ENCODE measurements at places on chromosomes 1 and 21. TPM values are rescaled to one million over a fixed set of nuclear protein-coding genes. Genes with fewer than 3 reads are reported as not detected.

Gene HSPA13
- total RNA-seq: 36.0 TPM

Gene ATP5PO
- 194 TPM for total RNA-seq

Gene CLCNKB
- total RNA-seq: not detected

Gene MRPS14
- total RNA-seq: 41.4 TPM

Gene TMEM61
- total RNA-seq: not detected

Gene OPTC
- total RNA-seq: not detected

DNA sequence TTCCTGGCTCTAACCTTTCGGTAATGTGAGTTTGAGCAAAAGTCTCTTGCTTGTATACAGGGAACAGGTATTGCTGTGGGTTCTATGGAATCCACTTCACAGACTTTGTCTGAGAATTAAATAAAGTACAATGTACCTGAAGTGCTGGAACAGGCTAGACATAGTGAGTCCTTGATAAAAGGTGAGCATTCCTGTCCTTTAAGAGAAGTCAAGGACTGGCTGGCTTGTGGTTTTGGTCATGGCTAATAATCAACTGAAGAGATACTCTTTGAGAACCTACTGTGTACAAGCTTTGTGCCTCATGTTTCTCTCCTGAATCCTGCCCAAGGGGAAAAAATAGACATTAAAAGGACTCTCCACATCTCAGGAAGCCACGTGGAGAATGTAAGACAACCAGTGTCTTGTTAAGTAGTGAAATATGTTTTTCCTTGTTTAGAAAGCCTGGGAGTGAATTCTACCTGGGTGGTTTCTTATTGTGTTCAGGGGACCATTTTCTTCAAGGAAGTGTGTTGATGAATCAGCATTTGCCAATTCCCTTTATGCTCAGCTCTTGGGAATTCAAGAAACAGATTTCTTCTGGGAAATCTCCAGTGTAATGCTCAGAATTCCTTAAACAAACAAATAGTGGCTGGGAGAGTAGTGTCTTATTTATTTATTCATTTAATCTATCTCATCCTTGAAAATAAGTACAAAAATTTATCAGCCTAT lies 55.2 kb upstream of the PLD5 start:
- no peak for DNase-seq

DNA sequence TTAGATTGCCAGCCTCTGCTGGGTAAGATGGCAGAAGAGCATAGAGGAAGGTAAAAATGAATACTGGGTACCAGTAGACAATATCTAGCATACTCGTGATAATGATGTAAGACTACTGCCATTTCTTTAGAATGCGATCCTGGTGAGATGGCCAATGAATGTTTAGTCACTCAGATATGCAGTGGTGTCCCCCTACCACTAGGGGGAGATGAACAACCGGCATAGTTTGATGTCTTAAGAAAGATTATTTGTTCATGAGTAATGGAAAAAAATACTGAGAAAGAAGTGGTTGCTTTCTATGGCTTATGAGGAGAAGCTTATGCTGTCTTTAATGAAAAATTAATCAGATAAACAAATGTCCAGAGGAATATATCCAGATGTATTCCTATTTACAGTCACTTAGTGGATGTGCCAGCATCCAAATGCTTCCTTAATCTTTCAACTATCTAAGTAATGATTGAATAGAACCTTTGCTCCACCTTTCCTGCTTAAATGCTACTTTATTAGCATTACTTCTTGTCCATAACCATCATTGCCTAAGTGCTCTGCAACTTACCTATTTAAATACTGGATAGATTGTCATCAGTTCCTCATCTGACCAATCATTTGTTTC lies 256.6 kb downstream of the ST6GALNAC3 start:
- no peak for DNase-seq

GRCh38 chr1:61520401-61520800 lies 204.5 kb downstream of the TM2D1 start:
- no peak for DNase-seq

- DNase-seq: no peak
These were observed 80.8 kb downstream of the APP start for GRCh38 chr21:26089730-26090129.

- DNase-seq: no peak
These were observed 53.3 kb upstream of the SYT14 start for GRCh38 chr1:209884665-209885117.

GRCh38 chr1:160496334-160496733 lies 26.7 kb downstream of the SLAMF6 start:
- DNase-seq: no peak

- DNase-seq: no peak
These were observed 776.1 kb downstream of the BRINP3 start for GRCh38 chr1:189701606-189702005.

DNA sequence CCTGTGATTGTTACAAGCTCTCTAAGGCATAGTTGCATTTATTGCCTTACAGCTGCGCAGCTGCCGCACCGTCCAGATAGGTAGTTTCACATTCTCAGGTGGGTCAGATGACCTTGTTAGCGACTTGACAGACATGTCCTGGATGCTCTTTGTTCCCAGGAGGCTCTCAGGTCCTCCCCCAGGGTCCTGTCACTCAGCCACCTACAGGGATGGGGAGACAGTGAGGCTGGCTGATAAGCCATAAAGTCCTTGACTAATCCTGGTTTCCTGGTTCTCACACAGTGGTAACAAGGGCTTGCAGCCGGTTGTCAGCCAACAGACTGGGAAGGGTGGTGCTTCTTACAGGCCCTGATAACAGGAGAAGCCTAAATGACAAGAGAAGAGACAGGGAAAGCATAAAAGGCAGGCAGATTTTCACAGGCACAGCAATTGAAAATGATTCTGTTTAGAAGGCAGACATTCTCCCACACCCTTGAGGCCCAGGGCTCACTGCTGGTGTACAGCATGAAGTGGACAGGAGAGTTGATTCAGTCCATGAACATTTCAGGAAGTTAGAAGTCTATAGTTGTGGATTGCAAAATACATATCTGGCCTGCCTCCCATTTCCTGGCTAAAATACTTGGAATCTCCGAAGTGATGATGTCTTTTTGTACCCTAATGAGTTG lies 2.9 kb downstream of the ARF1 start:
- no peak for DNase-seq

DNA sequence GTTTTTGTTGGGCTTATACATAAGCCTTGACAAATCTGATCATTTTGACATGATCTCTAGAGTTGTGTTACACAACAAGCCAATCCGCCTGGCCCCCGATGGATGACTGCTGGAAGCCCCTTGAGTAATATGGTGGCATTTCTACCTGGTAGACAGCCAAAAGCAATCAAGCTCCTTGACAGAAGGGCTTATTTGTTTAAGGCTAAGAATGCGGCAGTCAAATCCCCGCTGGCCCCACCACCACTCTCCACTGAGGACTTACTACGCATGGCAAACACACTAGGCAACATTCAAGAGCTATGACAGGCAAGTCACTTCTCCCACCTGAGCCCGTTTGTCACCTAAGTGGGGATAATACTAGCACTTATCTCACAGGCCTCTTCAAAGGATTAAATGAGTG lies 33.4 kb upstream of the C1orf198 start:
- no peak for DNase-seq

DNA sequence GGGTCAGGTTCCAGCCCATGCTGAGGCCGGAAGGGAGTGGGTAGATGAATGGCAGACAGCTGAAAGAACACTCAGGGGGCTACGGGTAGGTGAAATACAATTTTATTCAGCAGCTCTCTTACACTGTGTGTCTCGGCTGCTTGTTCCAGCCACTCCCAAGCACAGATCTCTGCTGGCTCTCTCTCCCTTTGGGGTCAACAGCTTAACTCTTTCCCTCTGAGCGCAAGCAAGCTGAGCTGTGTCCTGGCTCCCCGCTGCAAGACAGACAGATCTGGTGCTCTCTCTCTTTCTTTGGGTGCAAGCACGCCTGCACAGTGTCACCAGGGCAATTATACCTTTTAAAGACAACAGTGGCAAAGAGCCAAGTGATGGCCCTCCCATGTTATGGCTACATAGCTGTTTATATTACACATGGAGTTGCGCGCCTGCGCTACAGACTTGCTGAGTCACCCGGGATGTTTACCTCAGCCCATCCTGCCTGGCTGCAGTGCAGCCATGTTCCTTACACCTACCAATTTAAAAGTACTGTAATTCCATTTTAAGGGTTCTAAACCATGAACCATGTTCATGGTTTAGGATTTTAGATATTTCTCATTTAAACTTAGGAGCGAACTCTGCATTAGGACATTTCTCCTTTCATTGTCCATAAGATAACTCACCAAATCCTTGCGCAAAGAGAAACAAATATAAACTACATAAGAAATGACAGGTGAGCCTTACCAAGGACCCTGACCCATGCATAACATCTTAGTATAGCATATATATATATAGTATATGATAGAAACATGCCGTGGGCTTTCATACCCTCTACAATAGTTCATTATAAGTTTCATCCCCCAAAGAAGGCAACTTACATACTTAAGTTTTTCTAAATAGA lies 396.5 kb downstream of the SMYD3 start:
- DNase-seq: no peak

DNA sequence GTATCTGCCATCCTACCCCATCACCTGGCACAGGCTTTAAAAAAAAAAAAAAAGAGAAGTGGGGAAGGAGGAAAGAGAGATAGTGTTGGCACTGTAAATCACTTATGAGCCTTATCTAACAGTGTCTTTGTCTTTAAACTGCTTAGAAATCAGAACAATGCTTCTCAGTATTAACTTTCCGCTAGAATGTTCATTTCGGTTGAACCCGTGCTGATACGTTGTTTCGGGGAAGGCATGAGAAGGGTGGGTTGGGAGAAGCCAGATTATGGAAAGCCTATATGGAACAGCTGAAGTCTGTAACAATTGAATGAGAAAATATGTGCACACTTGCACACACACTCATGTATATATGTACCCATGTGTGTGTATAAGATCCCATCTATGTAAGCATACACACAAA lies 170.8 kb downstream of the GALNT2 start:
- no peak for DNase-seq

GRCh38 chr1:97331165-97331564 lies 589.7 kb downstream of the DPYD start:
- DNase-seq: no peak

GRCh38 chr1:100380635-100381034 lies 28.3 kb downstream of the CDC14A start:
- no peak for DNase-seq

DNA sequence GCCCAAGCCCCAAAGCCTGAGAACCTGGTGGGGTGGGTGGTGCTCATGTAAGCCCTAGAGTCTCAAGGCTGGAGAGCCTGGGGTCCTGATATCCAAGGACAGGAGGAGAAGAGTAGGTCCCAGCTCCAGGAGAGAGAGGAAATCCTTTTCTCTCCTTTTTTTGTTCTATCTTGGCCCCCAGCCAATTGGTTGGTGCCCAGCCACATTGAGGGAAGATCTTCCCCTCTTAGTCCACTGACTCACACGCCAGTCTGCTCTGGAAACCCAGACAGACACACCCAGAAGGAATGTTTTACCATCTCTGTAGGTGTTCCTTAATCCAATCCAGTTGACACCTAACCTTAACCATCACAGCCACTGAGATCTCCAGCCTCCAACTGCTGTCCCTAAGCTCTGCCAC lies 16.2 kb upstream of the LIN9 start:
- DNase-seq: no peak

- no peak for DNase-seq
These were observed 184.3 kb downstream of the NCAM2 start for GRCh38 chr21:21182401-21183010.

DNA sequence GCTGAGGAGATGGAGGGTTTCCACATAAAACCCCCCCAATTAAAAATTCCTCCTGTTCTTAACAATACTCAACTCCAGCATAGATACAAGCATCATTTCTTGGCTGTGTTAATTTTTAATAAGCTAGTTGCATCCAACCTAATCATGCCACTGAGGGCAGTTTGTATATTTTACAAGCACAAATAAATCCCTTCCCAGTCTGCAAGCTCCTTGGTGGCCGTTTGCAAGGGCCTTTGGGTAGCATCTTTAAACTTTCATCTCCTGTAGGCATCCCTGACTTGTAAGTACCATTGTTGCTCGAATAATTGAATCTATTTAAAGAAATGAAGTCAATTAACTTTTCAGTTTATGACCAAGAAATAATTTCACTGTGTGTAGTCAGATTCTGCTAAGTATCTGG lies 103.5 kb upstream of the AJAP1 start:
- no peak for DNase-seq

- DNase-seq: no peak
These were observed 29.8 kb downstream of the FHAD1 start for GRCh38 chr1:15276691-15277446.

GRCh38 chr1:26142159-26142558 lies 16.7 kb upstream of the FAM110D start:
- no peak for DNase-seq

- DNase-seq: peak; percentile 52
These were observed 623 bp downstream of the GNG4 start for GRCh38 chr1:235648954-235649367.

DNA sequence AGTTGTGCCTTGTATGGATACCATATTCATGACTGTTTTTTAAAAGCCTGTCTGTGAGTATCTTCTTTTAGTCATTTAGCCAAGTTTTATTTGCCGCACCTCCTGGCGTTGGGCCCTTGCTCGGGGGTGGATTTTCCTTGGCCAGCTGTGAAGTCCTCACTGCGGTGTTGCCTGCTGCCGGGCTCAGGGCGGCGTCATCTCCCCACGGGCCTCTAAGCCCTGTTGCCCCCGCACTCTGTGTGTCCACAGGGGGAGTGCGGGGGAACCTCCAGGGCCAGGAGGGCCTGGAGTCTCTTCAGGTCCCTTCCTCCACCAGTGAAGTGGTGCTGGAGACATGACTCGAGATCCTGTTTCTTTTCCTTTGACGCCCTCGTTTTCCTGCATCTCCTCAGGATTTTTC lies 65.8 kb upstream of the DIP2A start:
- no peak for DNase-seq

GRCh38 chr21:45254460-45254930 lies 33.2 kb downstream of the POFUT2 start:
- no peak for DNase-seq

DNA sequence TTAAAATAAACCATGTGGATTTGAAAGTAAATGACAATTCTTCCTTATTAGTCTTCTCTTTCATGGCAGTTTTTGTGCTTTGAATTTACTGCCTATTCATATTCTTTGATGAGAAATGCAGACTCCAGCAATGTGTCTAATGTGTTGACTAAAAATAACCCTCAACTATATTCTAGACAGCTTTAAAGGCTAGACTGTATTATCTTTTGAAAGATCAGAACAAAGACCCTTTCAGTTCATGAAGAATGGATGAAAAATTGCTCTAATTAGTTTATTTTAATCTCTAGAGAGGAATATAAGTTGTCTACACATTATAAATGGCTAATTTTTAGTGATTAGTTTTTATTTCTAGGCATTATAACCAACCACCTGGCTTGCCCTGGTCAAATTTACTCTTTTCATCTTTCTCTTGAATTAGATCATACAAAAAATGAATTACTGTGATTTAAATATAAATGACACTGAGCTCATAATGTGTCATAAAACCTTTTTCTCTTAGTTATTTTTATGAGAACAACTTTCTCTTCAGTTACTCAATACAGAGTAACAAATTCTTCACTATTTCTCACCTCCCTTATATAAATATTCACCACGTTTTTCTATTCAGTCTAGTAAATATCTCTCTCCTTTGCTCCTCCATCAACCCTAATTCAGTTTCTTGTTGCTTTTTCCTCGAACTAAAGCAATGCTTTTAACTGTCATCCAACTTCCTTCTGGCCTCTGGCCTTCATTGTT lies 428.5 kb upstream of the TMPRSS15 start:
- no peak for DNase-seq

GRCh38 chr1:202852163-202852904 lies 36.6 kb downstream of the RABIF start:
- no peak for DNase-seq
